ENCODE measurements at places on chromosomes 5 and 9.

GRCh38 chr9:136902259-136902821, 16.0 kb downstream of the TRAF2 start:
- no peak for DNase-seq

GRCh38 chr5:123882965-123883345, 371.0 kb downstream of the CSNK1G3 start:
- DNase-seq, result no peak

- DNase-seq, result no peak
Observed at GRCh38 chr9:1331546-1332038, 281.4 kb downstream of the DMRT2 start.

- no peak for DNase-seq
Observed at GRCh38 chr9:100104314-100104713, 5.3 kb downstream of the INVS start.

DNA sequence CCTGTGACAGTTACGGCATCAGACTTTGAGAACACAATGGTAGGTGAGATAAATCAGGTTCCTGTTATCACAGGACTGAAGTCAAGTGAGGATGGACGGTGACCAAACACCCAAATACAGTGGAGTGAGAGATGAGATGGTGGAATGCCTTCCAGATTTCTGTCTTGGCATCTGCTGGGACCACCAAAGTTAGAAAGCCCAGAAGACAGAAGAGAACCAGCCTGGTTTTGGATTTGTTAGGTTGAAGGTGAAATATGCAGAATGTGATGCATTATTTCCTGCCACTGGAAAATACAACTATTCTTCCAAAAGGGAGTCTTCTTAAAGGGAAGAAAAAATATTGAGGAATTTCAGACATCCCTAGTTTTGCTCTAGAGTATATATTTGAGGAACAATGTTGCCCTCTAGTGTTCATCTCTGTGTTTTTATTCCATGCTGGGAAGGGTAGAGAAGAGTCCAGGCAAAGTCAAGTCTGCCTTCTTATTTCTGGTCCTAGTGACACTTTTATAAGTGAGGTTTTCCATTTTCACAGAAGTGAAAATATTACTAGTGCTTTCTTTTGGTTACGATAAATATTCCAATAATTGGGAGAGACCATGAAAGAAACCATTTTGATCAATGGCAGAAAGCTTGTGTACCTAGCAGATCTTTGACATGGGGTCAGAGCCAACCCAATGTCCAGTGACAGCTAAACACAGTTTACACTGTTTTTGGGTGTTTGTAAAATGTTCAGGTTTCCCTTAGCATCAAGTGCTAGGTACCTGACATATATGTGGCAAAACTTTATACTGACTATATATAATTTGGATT, 142.3 kb upstream of the ANKH start:
- DNase-seq, result no peak

Measured in SIG-M5 (cell line).